NCI-H1436 treated with DMSO at 0.1 percent for 48 hours (cell line): ENCODE measurements at places on chromosomes 6 and 20.

DNA sequence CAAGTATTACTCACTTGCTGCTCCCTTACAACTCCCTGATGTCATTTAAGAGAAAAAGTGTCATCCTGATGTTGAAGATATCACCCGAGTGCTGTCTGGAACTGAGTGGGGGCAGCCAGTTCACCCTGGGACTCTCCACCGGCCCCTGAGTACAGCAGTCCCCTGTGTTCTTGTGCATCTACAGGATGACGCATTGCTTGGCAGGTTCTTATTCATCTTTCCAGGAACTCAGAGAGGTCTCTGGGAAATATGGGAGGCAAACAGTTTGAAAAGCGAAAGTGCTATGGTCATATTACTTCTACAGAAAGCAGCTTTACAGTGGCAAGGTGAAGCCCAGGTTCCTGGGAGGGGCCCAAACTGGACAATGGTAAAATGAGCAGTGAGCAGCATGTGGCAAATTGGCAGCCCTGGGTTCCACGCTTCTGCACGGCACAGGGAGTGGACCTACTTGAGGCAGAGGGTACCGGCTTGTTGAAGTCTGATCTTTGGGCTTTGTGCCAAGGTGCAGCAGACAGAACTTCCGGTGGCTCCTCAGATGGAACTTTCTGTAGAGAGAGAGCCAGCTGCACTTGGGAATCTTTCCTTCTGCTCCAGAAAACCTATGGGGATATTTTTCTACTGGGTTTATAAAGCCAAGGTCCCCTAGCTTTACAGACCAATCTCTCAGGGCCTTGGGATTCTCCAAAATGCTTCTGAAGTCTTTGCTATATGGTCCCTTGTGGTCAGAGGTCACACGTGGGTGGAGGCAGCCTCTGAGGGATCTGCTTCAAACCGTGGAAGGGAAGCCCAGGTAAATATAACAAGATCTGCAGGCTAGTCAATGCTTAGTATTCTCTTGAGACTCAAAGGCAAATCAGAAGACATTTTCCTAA is 128.3 kb downstream of the MAP3K7 start:
- no peak for DNase-seq

DNA sequence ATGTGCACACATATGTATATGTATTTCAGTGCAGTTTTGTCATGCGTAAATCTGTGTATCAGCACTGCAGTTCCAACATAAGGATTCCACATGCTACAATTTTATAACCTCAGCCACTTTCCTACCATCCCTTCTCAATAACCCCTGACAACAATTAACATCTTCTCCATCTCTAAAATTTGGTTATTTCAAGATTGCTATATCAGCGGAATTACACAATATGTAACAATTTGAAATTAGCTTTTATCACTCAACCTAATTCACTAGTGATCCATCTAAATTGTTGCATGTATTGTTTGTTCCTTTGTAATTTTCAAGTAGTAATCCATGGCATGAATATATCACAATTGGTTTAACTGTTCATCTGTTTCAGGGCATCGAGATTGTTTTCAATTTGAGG is 511.3 kb downstream of the HAO1 start:
- no peak for DNase-seq

GRCh38 chr6:157265186-157265585 is 58.1 kb downstream of the TMEM242 start:
- DNase-seq = no peak

DNA sequence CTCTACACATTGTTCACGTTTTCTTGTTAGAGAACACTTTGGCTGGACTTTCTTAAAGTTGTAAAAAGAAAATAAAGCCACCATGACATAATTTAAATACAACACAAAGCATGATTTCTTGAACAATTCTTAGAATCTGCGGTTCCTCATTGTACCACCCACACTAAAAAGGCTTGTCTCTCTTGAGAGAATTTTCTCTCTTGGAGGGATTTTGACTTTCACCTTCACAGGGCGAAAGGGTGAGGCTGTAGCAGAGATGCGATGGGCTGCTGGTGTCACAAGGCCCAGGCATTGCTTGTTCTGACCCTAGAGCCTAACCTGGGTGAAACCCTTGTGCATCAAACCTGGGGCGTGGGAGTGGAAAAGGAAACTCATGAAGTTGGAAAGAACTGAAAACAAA is 122.7 kb upstream of the RIPOR2 start:
- no peak for DNase-seq

- DNase-seq = no peak
Measured at GRCh38 chr6:15260099-15260821, 14.4 kb downstream of the JARID2 start.

DNA sequence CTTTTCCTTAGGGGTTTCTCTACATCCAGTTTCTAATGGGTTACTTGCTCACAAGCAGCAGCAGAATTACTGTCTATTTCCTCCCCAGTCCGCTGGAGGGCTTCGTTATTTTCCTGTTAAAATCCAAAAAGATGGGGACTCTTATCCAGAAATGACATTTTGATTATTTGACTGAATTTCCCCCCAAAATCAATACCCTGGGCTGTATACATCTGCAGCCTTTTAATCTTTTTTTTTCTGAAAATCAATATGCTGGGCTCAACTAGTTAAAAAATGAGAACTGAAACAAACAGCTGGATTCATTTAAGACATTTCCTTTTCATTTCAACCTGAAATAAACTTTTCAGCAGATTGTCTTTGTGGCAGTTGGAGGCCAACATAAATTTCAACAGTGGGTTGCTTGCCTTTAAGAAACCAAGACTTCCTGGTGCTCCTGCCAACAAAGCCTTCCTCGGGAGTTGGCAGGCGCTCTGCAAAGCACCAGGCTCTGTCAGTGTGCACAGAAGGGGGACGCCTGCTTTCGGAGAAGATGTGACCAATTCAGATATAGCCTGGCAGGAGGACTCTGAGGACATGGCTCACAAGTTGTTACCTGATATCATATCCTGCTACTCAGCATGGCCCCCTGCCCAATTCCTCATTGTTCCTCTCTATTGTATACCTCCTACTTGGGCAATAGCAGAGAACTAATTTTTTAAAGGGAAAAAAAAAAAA is 204.7 kb upstream of the ARG1 start:
- DNase-seq = no peak

GRCh38 chr20:10909803-10910202 is 236.0 kb upstream of the JAG1 start:
- no peak for DNase-seq

- no peak for DNase-seq
Measured at GRCh38 chr20:48892891-48893290, 28.6 kb upstream of the ARFGEF2 start.

GRCh38 chr6:155269765-155270164 is 6.0 kb downstream of the CLDN20 start:
- DNase-seq = no peak

DNA sequence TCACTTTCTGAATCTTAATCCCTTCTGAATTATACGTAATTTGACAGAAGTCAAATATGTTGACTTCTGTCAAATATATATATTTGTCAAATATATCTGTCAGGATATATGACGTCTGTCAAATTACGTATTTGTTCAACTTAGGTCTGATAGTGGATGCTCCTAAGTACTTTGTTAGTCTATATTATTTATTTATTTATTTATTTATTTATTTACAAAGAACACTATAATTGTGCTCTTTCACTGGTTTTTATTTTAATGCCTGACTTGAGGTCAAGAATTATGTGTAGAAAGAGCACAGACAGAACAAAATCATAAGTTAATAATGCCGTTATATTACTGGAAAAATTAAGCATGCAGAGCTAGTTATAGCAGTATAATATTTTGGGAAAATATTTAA is 81.2 kb downstream of the UST start:
- DNase-seq = no peak

- DNase-seq = no peak
Measured at GRCh38 chr6:152293404-152293803, 343.8 kb downstream of the SYNE1 start.

DNA sequence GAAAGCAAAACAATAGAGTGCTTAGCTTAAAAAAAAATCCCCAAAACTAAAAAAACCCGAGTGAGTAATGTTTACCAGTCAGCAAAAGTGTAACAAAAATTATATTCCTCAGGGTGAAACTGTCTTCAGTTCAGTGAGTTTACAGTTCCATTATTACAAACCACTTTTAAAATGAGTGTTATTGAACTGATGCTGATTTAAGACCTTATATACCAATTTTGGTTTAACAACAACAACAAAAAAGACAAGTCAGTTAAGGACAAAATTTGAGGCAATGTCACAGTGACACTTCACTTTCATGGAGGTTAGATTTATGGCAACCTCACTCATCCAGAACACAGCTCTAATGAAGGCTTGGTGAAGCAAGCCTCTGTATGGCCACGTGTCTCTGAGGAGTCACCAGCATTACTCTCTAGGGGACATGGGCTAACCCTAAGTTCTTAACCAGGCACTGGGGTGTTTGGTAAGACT is 630.8 kb downstream of the PHF3 start:
- no peak for DNase-seq

DNA sequence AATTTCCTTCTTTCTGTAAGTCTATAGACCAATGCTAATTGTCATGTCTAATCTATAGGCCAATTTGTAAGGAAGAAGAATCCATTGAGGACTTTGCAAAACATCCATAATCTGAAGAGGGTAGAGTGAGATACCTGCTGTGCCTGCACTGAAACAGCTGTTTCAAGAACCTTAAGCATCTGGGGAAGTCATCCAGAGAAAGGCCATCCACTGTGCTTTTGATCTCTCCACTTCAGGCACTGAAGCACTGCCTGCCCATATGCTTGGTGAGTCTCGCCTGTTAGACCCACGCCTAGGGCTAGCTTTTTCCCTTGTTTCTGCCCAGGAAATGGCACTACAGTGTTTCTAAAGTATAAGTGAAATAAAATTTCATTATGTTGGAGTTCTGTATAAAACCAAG is 921.8 kb upstream of the EPHA7 start:
- DNase-seq = no peak

GRCh38 chr6:39228992-39229767 is at the start of gene KCNK5:
Gene KCNK5 (minus strand): TSS chr6:39229475. CDS start chr6:39229111, 364 bp downstream.
- no peak for DNase-seq

DNA sequence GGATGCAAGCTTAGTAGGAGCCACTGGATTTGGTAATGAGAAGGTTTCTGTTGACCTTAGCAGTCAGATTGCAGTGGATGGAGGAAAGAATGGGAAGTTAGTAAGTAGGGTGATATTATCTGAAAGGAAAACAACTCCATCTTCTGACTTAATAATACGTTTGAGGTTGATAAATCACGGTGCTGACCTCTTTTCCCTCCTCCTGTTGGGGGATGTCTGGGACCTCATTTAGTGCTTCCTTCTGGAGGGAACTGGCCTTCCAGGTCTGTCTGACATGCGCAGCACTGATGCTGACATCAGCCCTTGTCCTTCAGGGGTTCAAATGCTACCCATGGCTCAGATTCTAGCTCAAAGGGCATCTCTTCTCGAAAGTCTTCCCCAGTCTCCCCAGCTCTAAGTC is 48.2 kb upstream of the AKAP12 start:
- DNase-seq = no peak

- DNase-seq = no peak
Measured at GRCh38 chr6:37584654-37585522, 85.2 kb upstream of the CCDC167 start.

- no peak for DNase-seq
Measured at GRCh38 chr6:89984926-89985750, 90.9 kb downstream of the GJA10 start.

GRCh38 chr20:38141889-38142494 is 23.1 kb downstream of the TGM2 start:
- DNase-seq = no peak

- DNase-seq = no peak
Measured at GRCh38 chr6:16670183-16670582, 91.1 kb downstream of the ATXN1 start.

DNA sequence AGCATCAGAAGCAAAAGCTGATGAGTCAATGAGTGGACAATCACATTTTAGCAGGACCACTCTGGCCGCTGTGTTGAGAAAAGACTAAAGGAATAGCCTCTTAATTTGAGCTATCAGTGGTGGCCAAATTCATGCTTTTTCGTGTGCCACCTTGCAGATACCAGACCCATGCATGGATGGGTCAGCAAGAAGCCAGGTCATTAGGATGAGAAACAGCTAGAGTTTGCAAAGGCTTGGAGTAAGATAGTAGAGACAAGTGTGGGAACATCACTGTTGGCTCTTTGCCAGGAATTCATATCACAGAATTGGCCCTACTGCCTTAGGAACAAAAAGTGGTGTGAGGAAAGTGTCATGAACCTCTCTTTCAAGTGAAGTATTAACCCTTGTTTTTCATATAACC is 25.5 kb downstream of the MRAP2 start:
- DNase-seq = no peak

DNA sequence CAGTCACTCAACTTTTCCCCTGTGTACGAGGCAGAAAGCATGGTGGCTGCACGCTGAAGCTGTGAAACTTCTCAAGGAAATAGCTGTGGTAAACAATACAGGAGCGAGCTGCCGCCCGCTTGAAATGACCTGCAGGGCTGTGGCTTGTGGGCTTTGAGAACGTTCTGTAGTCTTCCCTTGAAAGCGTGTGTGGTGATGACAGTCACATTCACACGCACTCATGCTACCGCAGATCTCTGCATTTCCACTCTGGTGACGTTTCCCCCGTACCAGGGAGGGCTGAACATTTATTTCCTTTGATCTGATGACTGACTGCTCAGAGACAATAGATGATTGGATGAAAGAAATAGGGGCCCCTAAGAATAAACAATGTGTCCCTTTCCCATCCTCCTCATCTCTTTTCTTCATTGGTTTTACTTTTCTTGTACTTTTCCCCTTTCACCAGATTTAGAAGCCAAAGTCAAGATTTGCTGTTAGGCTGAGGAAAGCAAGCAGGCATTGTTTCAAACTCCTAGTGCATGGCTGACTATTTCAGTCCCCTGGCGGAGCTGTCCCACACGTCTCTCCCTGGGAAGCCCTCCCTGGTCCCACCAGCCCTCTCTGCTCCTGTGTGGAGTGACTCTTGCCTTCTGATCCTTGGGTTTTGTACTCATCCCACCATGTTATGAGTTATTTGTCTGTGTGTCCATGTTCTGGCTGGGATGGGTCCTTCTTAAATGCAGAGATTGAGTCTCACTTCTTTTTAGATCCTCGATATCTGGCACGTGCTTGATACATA is 3.9 kb downstream of the SYTL3 start:
- no peak for DNase-seq

DNA sequence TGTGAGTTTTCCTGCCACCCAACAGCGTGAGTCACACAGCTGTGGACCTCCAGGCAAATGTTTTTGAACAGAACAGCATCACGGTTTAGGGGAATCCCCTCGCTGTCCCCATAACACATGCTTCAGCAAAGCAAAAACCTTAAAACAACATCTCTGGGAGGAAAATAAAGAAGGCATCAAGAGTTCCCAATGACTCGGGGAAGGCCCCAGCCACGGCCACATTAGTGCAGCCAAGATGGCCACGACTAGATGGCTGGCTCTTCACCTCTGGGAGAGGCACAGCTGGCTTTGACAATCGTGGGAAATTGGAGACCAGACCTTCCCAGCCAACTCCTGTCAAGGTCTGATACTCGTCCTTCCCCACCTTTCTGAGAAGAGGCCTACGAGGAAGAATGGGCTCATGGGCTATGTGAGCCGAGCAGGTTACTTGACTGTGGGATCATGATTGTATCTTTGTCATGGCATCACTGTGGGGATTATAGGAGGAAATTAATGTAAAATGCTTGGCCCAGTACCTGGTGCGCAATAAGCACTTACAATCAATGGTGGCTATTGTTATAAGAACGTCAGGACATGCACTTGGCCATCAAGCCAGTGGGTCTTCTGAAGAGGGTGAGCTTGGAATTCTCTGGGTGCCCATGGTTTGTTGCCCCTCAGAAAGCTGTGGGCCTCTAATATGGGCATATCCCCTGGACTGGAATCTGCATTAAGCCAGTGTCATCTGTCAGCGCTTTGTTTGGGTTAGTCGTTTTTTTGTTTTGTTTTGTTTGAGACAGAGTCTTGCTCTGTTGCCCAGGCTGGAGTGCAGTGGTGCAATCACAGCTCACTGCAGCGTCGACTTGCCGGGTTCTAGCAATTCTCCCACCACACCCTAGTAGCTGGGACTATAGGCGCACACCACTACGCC is 43.6 kb downstream of the FGD2 start:
- no peak for DNase-seq
